ENCODE measurements at places on chromosomes 5 and 9. TPM values are rescaled to one million over a fixed set of nuclear protein-coding genes. Genes with fewer than 3 reads are reported as not detected.

GRCh38 chr5:148729182-148729581, 74.9 kb upstream of the HTR4 start:
- H3K4me1 ChIP-seq = no peaks in the 10 kb centered on the region
- no peaks in the 10 kb centered on the region for H3K36me3 ChIP-seq
- H3K4me3 ChIP-seq = no peak overlapping the region
- no peak overlapping the region for H3K27ac ChIP-seq

GRCh38 chr5:139549162-139549894, 11.8 kb upstream of the UBE2D2 start:
- DNase-seq = no peak
- H3K27ac ChIP-seq = no peak overlapping the region
- H3K4me1 ChIP-seq = no peaks in the 10 kb centered on the region
- no peak overlapping the region for H3K4me3 ChIP-seq
- no peaks in the 10 kb centered on the region for H3K36me3 ChIP-seq

DNA sequence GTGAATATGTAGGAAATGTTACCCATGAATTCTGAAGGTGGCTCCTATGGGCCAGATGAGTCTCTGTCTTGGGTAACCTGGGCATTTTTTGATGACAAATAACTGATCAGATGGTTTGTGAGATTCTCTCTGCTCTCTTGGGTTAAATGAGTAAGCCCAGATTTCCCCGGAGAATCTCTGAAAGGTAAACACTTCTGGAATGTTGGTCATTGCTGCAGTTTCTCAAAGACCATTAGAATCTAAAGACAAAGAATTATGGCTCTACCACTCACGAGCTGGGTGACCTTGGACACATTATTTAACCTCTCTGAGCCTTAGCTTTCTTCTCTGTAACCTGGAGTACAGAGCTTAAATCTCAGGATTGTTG, 191.2 kb downstream of the DAB2IP start:
- no peaks in the 10 kb centered on the region for H3K36me3 ChIP-seq
- DNase-seq = no peak
- no peak overlapping the region for H3K4me3 ChIP-seq

GRCh38 chr9:34611811-34612787, at the start of gene RPP25L:
RPP25L (minus strand) TSS chr9:34612097; CDS start chr9:34611296, 801 bp downstream.
- peak within 1 kb of the TSS; percentile 73 for H3K27ac ChIP-seq
- no peaks in the 10 kb centered on the region for H3K4me1 ChIP-seq
- H3K36me3 ChIP-seq = peaks cover 7% of the 10 kb centered on the region
- peak within 1 kb of the TSS; percentile 60 for H3K4me3 ChIP-seq

- DNase-seq = no peak
- no peak overlapping the region for H3K4me3 ChIP-seq
- H3K27ac ChIP-seq = no peak overlapping the region
- H3K36me3 ChIP-seq = no peaks in the 10 kb centered on the region
- no peaks in the 10 kb centered on the region for H3K27me3 ChIP-seq
- no peaks in the 10 kb centered on the region for H3K4me1 ChIP-seq
Measured at GRCh38 chr9:95411054-95411892, 93.8 kb upstream of the FANCC start.

DNA sequence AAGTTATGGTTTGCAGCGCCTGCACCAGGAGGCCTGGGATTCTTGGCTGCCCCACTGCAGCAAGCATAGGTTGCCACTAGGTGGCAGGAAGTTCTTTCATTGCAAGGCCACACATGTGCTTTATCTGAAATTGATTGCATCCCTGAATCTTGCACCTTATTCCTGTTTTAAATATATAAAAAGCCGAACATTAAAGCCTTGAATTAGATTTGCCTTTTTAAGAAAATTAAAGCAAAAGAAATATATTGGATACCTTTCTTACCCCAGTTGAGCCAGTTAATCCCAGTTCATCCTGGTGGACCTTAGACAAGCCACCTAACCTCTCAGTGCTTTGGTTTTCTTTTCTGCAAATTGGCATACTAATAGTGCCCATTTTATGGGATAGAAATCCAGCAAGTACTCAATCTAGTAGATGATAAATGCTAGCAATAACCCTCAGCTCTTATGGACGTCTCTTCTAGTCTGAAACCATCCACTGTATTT, 6.3 kb upstream of the TRMT10B start:
- H3K27me3 ChIP-seq = no peaks in the 10 kb centered on the region
- H3K36me3 ChIP-seq = no peaks in the 10 kb centered on the region
- H3K27ac ChIP-seq = no peak overlapping the region

GRCh38 chr5:180521101-180521500, 26.9 kb downstream of the CNOT6 start:
- no peaks in the 10 kb centered on the region for H3K36me3 ChIP-seq
- H3K4me1 ChIP-seq = no peaks in the 10 kb centered on the region
- H3K27ac ChIP-seq = no peak overlapping the region
- no peak overlapping the region for H3K4me3 ChIP-seq

Gene IL9
- total RNA-seq = not detected

Gene ARID3C
- not detected for total RNA-seq

Gene PCDHGA10
- total RNA-seq = 4.7 TPM

Data from colonic mucosa (tissue), 4 donors.